ENCODE measurements at places on chromosomes 4 and X.
A peak's percentile ranks its signal among the peaks of the same experiment; 100 is the strongest.

DNA sequence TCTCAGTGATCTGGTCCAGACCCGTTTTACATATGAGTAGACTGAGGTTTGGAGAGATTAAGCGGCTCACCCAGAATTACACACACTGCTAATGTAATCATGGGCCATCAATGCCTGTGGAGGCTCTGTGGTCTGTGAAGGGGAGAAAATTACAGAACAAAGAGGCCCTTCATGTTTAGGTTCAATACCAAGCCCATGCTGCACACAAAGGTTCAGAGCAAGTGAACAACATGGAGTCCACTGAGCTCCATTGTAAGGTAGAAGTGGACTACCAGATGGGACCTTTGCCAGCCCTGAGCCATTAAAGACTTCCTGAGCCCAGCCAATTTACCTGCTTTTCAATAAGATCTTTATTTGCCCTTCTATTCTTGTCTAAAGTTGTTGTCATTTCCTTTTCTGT is 109.8 kb downstream of the LUZP4 start:
- no peak for DNase-seq

DNA sequence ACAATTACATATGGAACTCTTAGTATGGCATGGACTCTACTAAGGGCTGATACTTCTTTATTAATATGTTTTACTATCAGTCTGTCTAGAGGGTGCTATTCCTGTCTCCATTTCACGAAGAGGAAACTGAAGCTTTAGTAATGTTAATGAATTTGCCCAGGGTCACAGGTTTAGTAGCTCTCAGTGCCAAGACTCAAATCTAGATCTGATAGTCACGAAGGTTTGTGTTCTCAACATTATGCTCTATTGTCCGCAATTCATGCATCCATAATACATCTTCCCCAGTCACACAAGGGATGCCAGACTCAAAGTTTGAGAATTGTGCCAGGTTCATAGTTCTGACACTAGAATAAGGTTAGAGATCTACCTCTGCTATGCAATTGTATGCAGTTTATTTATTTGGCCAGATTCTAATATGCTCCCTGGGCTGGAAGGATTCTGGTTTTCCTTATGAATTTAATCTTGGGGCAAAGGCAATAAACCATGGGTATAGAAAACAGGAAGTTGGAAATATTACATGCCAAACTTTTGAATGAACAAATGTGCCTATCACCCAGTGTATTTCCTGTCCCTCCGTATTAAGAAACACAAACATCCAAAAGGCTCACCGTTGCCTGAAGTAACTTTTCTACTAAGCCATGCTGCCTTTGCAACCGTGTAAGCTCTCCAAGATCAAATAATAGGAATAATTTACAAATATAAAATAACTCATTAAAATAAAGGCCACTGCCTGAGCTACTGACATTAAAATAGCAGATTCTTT is 478.5 kb downstream of the INPP4B start:
- no peak for DNase-seq

DNA sequence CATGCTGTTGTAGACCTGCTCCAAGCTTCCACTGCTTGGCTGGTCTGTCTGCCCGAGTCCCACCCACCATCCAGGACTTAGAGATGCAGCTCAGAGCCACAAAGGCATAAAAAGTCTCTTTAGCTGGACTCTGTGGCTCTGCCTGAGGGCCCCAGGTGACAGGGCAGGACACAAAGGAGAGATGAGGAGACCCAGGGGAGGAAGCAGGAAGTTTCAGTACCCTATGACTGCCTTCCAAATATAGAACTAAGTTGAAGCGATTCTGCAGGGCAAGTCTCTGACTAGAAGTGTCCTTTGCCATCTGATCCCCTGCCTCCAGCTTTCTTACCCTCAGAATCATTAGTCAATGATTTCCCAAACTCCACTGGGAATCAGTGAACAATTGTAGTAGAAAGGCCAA is 11.2 kb upstream of the CXCR3 start:
- no peak for DNase-seq

GRCh38 chr4:90328558-90328957 is 201.4 kb downstream of the CCSER1 start:
- peak; percentile 62 for DNase-seq

DNA sequence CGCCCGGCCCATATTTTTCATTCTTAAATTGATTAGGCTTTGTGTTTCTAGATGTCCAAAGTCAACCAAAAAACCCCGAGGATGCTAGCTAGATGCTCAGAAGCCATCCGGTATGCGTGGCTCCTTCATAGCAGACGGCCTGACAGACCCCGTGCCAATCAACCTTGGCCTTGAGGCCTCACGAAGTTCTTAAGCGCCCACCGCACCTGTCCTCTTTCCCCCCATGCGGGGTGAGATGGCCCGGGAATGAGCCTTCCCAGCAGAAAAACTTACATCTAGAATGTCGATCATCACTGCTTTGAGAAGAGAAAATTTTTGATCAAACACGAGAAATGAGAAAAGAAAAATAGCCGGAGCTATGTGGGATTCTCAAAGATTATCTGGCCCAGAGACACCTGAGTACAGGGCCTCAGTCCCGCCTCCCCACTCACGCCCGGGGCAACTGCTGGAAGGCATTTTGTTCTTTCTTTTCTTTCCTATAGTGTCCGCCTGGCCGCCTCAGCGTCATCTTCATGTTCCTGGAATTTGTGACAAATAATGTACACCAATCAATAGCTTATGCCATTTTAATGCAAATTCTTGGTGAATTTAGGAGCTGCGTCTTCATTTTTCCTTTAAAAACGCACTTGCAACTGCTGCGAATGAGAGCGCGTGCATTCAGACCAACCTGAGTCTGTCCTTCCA is 1.6 kb upstream of the NAT8L start:
- peak; percentile 46 for DNase-seq

GRCh38 chr4:70816894-70817293 is 22.8 kb downstream of the GRSF1 start:
- no peak for DNase-seq

- DNase-seq, result peak; percentile 73
Observed at GRCh38 chrX:16882702-16883486, 12.7 kb upstream of the RBBP7 start.
